Right renal pelvis (tissue), 4 donors: ENCODE measurements at places on chromosomes 4 and X. TPM values are rescaled to one million over a fixed set of nuclear protein-coding genes. Genes with fewer than 3 reads are reported as not detected.

Gene UGT2B17
- polyA plus RNA-seq, result 0.07 TPM

Gene LRRC66
- polyA plus RNA-seq, result 0.49 TPM

Gene PAGE1
- not detected for polyA plus RNA-seq

Gene DCAF12L1
- 9.8 TPM for polyA plus RNA-seq

Gene GAGE1
- polyA plus RNA-seq, result not detected

Gene USP11
- polyA plus RNA-seq, result 145 TPM

Gene TRIM2
- polyA plus RNA-seq, result 83.7 TPM

Gene SMIM10L2A
- 10.6 TPM for polyA plus RNA-seq

Gene DCUN1D4
- 64.6 TPM for polyA plus RNA-seq

Gene ANKRD50
- 44.2 TPM for polyA plus RNA-seq

Gene DMP1
- not detected for polyA plus RNA-seq

Gene L1CAM
- polyA plus RNA-seq, result 46.4 TPM

Gene USP17L22
- polyA plus RNA-seq, result not detected

Gene CXCL1
- 0.86 TPM for polyA plus RNA-seq

Gene OPRPN
- polyA plus RNA-seq, result not detected

Gene UCHL1
- 118 TPM for polyA plus RNA-seq

Gene DMRTC1
- 1.5 TPM for polyA plus RNA-seq

Gene VCX3A
- polyA plus RNA-seq, result not detected

Gene CXorf65
- not detected for polyA plus RNA-seq

Gene PGAM4
- polyA plus RNA-seq, result not detected

Gene SMARCA5
- 118 TPM for polyA plus RNA-seq

Gene ALB
- 4.4 TPM for polyA plus RNA-seq

Gene MTMR8
- 1.5 TPM for polyA plus RNA-seq

Gene MAGEA1
- not detected for polyA plus RNA-seq

Gene SEPTIN11
- 274 TPM for polyA plus RNA-seq

Gene HTR2C
- 0.40 TPM for polyA plus RNA-seq

Gene SUPT20HL2
- polyA plus RNA-seq, result 0.07 TPM

Gene GPR143
- polyA plus RNA-seq, result 12.9 TPM

Gene TDO2
- 1.5 TPM for polyA plus RNA-seq

Gene PDE5A
- 50.2 TPM for polyA plus RNA-seq

Gene FGFBP1
- 0.33 TPM for polyA plus RNA-seq

Gene SLC9B1
- polyA plus RNA-seq, result 3.2 TPM

Gene MAP7D3
- 14.8 TPM for polyA plus RNA-seq

Gene SPANXA1
- polyA plus RNA-seq, result not detected

Gene CT45A10
- not detected for polyA plus RNA-seq

Gene USP17L18
- not detected for polyA plus RNA-seq

Gene ODAM
- 1.2 TPM for polyA plus RNA-seq

Gene ACE2
- polyA plus RNA-seq, result 56.8 TPM

Gene FGG
- not detected for polyA plus RNA-seq

Gene EGFL6
- polyA plus RNA-seq, result 28.9 TPM
